ENCODE measurements at places on chromosomes 2 and 18.

GRCh38 chr2:181683518-181684453 lies 3.5 kb upstream of the NEUROD1 start:
- DNase-seq = no peak

GRCh38 chr18:75210274-75211001 lies at the start of gene TSHZ1:
Gene TSHZ1, plus strand, starts transcription at chr18:75210797. Its CDS starts 1,080 bp downstream, at chr18:75211877.
- peak; percentile 84 for DNase-seq

DNA sequence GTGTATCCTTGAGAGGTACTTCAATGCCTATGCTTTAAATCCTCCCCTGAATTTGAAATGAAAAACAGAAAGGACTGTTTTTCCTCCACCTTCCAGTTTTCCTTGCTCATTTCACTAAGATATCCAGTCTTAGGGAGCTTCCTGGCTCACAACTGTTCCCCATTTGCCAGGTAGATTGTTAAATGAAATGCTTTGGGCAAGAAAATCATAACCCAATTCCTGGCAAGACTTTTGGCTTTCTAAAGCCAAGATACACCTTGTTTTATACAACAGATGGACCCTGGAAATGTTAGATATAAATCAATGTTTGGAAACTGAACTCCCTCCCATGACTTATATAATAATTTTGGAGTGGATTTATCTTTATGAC lies 3.6 kb upstream of the CHMP3 start:
- no peak for DNase-seq

GRCh38 chr2:7738596-7738995 lies 821.4 kb downstream of the RNF144A start:
- no peak for DNase-seq

DNA sequence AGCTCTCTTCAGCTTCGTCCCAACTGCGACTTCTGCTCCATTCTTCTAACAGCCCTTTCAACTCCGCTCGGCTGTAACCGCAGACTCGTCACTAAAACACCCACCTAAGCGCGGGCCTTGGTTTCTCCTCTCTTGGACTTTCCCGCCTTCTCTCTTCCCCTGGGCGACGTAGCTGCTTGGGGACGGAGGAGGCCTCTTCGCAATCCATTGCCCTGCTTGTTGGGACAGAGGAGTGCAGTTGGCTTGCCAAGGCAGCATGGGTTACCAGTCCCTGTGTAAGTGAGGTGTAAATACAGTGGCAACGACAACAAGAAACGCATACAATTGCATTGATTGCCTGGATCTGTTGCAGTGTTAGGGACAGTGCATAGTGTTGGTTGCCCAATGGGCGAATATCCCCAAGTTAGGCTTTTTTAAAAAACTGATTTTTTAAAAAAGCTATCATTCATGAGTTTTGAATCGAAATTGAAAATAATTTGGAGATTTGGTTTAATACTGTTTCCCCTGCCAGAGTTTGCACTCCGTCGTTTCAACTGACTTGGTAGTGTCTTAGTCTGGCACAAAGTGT lies 484 bp upstream of the DARS1 start:
- no peak for DNase-seq

DNA sequence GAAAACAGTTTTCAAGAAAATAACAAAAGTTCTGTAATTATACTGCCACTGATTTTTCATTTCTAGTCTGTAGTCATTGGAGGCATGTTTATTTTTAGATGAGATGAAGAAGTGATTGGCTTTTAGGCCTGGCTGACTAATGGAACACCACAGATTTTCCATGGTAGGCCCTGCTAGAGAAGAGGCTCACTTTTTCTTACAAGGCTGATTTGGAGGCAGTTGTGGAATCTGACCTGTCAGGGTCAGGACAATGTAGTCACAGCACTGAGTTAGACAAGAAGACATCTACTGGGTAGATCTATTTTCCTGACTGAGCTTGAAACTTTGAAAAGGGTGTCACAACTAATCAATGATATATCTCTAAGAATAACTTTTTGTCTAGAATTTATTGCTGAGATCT lies 43.9 kb downstream of the KDM3A start:
- no peak for DNase-seq

DNA sequence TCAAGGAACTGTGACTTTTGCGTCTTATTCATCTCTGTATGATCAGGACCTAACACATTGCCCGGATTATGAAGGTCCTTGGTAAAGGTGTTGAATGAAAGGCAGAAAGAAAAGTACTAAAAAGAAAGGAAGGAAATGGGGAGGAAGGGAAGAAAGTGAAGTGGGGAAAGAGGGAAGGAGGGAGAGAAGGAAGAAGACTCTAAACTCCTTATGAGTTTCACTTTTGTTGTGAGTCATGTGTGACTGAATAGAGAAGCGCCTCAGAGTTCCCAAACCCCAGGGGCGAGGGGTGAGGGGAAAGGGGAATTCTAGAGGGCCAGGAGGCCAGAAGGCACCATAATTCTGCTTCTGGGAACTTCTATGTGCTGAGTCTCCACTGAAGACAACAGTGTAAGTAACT lies 30.9 kb upstream of the OSBPL6 start:
- peak; percentile 38 for DNase-seq

DNA sequence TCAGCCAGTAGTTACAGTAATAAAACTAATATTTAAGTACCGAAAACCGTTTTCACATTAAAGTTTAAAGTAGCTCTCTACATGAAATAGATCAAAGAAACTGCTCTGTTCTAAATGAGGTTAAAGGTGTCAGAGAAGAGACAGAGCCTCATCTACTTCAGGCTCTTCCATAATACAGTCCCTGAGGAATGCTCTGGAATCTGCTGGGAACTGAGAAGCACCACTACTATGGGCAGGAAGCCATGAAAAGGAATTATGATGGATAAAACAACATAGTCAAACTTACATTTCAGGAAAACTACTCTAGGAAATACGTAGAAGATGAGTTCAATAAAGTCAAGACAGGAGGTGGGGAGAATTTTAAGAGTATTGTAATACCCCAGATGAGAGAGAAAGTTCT lies 60.0 kb downstream of the ROCK1 start:
- DNase-seq = no peak

All from bronchial epithelial cell (primary cell).